GM23248 (cell line): ENCODE measurements at places on chromosomes 3 and 15.
A peak's percentile ranks its signal among the peaks of the same experiment; 100 is the strongest.

DNA sequence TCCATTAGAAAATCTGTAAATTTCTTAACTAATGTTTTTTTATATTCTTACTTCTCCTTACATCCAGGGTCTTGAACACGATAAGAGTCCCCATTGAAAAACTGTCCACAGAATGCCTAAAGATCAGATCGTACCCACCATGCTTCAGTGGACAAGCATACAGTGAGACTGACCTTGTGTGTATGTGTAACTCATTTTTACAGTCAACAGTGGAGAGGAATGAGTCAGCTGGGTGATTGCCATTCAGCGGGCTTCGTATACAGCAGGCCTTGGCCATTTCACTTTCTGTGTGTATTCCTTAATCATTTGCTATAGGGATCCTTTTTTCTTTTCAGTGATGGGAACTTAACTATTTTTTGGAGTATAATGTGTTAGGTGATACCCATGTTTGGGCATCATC, 10.6 kb downstream of the PARP14 start:
- DNase-seq, result peak; percentile 65

DNA sequence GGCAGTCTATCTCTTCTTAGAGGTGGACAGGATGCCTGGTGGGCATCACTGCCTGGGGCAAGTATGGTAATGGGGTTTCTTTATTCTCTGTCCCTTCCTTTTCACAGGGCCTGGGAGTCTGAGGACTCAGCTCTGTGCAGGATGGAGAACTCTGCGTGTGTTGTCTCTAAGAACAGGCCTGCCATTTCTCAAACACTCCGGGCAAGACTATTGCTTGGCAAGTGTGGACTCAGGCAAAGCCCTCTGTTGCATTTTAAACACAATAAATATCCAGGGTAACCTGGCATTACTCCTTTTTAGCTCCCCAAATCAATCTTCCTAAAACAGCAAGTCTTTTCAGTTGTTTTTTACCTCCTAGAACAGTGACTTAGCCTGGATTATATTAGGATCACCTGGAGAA, 185.1 kb upstream of the ROPN1 start:
- no peak for DNase-seq

- DNase-seq, result no peak
Measured at GRCh38 chr15:36347272-36347858, 232.1 kb upstream of the CDIN1 start.

GRCh38 chr3:110101361-110101760, 764.0 kb upstream of the DPPA4 start:
- DNase-seq, result peak; percentile 50

DNA sequence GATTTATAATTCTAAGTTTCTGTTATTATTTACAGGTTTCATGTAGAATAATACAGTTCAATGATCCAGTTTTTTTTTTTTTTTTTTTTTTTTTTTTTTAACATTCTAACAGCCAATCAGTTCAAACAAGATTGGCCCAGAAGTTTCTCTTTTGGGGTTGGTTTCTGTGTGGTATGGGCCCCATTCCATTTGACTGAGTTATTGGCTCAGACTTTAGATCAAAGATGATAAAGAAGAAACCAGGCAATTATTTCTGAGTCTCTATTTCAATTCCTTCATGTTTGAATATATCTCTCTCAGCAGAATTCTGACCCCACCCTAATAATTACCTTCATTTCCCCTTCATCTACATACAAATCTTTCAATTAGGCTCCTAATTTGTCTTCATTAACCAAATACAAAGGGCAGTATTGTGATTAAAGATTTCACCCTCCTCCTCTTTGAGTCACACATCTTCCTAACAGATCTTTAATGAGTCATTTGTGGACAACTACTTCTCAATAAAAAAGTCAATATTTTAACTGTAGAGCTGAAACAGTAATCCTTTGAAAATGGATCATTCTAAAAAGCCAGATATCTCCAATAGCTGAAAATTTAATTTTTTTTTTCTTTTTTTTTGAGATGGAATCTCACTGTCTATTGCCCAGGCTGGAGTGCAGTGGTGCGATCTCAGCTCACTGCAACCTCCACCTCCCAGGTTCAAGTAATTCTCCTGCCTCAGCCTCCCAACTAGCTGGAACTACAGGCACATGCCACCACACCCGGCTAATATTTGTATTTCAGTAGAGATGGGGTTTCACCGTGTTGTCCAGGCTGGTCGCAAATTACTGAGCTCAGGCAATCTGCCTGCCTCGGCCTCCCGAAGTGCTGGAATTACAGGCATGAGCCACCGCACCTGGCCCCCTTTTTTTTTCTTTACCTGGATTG, 878.8 kb downstream of the NAALADL2 start:
- peak; percentile 70 for DNase-seq

DNA sequence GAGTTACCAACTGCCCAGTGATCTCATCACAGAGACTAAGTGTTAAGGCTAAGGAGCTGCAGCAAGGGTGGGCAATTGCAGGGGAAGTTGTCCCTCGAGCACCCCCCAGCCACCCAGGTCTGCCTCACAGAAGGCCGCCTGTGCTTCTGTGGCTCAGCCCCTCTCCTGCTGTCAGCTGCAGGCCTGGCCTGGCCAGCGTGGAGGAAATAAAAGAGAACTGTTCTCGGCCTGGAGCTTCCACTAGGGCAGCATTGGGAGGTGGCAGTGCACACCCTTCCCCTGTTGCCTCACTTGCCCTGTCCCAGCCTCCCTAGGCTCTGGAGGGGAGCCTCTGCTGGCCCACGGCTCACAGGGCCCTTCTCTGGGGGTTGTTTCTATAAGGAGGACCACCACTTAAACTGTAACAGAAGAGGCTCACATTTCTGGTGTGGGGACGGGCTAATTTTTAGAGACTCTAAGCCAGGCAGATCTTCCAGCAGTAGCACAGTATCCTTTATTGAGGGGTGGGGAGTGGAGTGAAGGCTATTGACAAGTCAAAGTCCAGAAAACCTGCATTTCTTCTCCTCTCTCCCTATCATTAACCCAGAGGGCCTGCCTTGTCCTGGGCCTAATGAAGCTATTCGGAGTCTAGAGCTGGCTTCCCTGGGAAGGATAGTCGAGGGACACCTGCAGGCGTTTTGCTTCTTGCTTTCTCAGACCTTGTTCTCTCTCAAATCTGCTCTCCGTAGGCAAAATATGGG, 75.6 kb upstream of the ADPGK start:
- DNase-seq, result no peak

DNA sequence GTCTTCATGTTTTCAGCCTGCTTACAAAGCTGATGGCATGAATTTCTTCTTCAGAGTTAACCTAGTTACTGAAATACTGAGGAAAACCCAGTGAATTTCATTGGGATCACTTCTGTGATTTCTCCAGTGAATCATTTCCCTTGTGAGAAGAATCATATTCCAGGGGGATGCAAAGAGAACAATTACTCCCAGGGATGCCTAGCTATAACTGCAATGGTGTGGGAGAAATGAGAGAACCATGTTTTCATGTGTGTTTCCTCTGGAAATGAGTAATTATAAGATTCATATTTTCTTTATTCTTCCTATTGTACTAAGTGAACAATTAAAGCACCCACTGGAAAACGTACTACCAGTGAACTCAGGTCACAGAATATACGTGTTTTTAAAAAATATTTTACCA, 485.4 kb downstream of the GRM7 start:
- DNase-seq, result no peak

GRCh38 chr15:94477913-94478553, 246.7 kb downstream of the MCTP2 start:
- DNase-seq, result no peak

GRCh38 chr15:55381595-55381994, 26.6 kb downstream of the CCPG1 start:
- no peak for DNase-seq

DNA sequence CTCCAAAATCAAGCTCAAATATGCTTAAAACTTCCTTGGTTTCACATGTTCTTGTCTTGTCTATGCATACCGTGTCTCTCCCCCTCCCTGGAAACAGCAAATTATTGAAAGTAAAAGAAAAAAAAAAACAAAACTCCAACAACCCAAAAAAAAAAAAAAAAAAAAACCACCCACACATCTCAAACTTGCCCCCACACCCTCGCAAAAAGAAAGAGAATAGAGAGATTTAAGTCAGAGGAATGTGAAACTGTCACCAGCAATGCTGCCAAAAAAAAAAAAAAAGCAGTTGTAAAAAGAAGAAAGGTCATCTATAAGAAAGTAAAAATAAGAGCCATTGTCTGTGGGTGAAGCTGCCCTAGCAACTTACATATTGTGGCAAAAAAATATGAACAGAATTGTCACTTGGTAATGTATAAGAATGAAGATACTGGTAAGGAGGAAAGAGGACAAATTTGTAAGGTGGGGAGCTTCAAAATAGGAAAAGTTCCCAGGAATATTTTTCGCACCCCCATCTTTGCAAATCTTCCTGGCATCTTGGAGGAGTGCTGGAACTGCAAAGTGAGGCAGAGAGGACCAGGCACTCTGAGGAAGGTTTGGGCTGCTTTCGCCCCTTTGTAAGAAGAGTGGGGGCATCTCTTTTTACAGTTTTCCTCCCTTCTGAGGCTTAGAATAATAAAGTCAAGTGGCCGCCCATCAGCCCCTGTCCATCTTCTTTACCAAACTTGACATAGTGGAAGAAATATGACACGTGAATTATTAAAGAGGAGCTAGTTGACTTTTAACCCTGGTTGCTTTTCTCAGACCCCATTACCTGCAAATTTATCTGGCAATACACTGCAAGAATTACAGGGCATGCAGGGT, 81.8 kb downstream of the NR2F2 start:
- DNase-seq, result no peak

DNA sequence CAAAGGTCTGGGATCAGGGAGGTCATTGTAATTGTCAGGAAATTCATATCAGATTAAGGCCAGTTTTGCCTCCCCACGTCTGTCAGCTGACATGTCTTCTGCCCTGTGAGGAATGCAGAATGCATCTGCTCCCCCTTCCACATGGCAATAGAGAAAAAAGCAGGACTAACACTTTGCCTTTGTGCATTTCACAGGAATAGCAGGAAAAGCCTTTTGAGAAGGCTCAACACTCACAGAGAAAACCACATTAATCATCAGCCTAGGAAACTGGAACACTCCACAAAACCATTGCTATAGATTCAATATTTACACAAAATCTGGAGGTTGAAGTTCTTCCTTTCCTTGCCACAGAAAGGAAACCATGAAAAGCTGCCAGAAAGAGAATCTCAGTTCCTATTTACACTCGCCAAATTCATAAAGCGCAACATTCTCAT, 165.2 kb upstream of the HES1 start:
- no peak for DNase-seq

DNA sequence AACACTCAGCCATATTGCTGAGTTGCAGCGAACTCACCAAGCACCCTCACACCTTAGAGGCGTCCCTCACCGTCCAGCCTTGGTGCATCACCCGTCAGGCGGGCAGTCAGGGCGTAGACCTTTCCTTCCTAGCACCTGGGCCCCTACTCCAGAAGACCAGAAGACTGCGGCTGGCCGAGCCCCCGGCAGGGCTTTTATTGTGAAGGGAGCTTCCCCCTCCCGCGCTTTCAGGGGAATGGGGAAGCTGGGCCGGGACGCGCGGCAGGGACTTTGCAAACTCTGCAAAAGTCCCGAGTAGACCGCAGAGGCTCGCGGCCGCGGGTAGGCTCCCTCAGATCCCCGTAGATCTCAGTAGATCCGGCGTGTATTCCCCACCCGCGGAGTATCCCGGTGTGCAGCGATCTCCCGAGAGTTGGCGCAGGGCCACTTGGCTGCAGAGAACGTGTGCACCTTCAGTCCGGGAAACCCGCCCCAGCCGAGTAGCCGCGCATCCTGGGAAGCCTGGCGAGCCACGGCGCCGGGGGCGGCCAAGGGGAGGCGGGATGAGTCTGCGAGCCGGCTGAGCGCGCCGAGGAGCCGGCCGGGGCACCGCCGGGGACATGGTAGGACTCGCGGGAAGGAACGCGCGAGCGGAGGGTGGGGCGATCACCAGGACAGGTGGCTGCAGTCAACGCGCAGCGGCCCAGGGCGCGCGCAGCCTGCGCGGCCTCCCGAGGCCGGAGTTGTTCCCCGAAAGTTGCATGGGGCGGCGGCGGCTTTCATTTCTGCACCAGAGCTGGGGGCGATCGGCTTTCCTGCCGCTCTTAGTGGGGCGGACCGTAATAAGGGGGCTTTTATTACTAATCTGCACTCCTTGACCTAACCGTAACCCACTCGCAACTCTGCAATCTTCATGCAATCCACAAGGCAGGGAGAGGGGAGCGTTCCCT, at the start of gene GASK1A:
GASK1A (plus strand) TSS at position 268 of the 929 bp plus-strand sequence; CDS start at position 600, 332 bp downstream.
- DNase-seq, result peak; percentile 59

GRCh38 chr3:105906836-105907235, 38.0 kb upstream of the CBLB start:
- DNase-seq, result peak; percentile 91

DNA sequence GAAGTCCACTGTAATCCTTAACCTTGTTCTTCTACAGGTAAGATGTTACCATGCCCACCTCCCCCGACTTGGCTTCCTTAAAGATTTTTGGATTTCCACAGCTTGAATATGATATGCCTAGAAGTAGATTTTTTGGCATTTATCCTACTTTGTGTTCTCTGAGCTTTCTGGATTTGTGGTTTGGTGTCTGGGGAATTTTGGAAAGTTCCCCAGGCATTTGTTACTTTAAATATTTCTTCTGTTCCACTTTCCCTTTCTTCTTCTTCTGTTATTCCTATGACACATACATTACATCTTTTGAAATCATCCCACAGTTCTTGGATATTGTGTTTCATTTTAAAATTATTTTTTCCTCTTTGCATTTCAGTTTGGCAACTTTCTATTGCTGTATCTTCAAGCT, 122.1 kb upstream of the TMEM108 start:
- no peak for DNase-seq

- DNase-seq, result no peak
Measured at GRCh38 chr3:169542331-169542751, 121.2 kb downstream of the MECOM start.

DNA sequence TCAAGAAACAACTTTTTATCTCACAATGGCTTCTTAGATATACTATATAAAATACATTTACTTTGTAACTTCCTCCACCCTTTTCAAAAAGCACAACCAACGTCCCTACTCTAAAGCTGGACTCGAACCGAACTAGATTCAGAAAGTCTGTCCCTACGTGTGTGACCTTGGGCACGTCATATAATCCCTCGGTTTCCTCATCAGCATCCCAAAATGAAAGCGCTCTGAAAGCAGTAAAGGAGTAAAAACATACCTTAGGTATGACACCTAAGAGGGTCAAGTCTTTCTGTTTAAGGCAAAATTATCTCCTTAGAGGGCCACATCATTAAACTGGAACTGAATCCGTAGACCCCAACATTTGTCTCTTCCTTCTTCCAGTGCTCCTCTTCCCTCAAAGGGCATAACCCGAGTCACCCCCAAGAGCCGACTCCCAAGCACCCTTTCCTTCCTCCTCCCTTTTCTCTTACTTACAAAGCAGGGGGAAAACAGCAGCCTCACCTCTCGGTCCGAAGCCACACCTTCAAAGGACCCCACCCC, 663 bp downstream of the PDCD10 start:
- peak; percentile 58 for DNase-seq
